NCI-H1092 (cell line): ENCODE measurements at places on chromosomes 6 and 20.
A peak's percentile ranks its signal among the peaks of the same experiment; 100 is the strongest.

GRCh38 chr6:22294301-22294700 is 2.5 kb downstream of the PRL start:
- peak; percentile 1 for DNase-seq

DNA sequence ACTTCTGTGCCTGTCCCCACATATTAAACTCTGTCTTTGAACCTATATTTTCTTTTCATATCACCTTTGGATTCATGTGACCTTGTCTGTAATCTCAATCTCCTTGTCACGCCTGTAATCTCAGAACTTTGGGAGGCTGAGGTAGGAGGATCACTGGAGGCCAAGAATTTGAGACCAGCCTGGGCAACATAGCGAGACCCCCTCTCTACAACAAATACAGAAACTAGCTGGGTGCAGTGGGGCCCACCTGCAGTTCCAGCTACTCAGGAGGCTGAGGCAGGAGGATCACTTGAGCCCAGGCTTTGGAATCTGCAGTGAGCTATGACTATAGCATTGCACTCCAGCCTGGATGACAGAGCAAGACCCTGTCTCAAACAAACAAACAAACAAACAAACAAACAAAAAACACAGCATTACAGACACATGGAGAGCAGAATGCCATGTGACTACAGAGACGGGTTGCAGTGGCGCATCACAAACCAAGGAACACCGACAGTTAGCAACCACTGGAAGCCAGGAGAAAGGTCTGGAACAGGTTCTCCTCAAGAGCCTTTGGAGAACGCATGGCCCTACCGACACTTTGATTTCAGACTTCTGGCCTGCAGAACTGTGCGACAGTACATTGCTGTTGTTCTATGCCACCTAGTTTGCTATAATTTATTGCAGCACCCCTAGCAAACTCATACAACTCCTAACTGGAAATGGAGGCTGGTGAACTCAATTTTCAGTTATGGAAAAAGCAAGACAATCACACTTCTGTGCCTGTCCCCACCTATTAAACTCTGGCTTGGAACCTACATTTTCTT is 14.6 kb upstream of the TIAM2 start:
- no peak for DNase-seq

DNA sequence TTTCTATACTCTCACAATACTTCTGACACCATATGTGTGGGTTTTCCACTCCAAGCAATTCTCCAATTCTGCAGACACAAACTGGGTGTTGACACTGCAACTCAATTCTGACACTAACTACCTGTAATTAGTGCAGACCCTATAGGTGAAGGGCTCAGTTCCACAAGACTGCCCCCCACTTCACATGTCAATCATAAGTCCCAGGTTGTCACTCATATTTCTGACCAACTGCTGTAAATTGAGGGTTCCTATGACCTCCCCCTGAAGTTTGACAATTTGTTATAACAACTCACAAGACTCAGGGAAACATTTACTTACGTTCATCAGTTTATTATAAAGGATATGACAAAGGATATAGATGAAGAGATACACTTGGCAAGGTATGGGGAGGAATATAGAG is 18.3 kb downstream of the GPX6 start:
- DNase-seq: no peak

DNA sequence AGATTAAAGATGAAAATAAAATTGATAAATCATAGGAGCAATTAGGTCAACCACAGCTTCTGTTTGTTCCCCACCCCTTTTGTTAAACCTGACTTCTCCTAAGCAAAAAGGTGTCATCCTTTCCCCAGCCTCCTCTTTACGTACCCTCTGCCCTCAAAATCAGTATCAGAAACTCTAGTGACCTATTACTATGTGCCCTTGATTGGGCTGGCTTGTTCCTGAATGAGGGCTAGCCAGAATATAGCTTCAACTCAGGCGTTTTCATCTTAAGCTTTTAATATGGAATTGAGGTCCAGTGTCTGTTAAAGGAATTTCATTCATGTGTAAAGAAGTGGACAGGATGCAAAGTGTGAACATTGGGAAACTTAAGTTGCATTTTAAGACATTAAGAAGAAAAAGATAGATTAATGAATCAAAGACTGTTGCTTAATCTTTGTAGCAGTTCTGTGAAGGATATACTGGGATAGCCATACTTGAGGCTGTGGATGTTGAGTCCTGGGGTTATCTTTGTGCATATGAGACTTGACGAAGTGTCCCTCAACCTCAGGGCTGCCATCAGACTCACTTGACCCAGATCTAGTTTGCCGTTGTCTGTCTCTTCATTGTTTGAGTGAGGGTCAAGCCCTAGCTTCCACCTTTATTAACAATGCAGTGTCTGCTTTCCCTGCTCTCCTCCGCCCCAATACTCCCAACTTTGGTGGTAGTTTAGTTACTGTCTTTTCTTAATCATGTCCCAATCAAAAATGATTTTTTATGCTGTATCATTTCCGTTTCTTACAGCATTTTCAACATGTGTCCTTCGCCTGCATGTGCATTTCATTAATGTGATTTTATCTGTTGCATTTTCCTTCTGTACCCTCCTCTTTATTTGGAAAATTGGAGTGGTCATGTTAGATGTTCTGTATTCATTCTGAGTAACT is 1.9 kb downstream of the TBPL1 start:
- DNase-seq: no peak

GRCh38 chr20:1324598-1325172 is 4.3 kb downstream of the SDCBP2 start:
- DNase-seq: no peak

DNA sequence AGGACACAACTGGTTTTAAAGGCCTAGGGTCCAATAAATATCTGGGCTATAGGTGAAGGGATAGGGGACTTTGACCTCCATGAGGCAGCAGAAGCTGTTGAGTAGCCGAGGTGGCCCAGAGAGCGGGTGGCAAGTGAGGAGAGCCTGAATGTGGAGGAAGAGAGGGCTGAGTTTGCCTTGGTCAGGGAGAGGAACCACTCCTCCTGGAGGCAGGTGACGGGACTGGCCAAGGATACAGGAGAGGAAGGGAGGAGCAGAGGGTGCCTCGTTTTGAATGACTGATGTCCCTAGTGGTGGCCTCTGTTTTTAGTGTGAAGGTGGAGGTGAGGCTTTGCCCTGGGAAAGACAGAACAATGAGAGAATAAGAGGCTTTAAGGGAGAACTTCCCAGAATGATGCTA is 19.1 kb upstream of the AAR2 start:
- DNase-seq: no peak

DNA sequence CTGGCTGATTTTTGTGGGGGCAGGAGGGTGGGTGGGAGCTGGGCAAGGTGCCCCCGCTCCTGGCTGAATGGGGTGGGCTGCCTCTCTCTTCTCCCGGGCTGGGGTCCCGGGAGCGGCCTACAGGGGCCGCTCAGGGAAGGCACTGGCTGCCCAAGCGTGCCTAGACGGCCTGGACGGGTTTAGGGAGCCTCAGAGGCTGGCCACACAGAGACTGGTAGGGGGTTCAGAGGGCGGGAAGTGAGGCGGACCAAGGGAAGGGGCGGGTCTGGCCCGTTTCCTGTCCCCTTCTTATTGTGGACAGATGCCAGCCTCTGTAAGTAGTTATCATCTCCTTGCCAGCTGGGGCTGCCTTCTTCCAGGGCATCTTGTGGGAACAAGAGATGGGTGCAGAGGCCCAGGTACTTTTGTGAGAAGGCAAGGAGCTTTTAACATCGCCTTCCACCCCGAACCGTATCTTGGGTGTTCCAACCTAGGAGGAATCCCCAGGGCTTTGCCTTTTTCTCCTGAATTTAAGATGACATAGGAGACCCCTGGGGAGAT is 437 bp downstream of the CD40 start:
- no peak for DNase-seq

DNA sequence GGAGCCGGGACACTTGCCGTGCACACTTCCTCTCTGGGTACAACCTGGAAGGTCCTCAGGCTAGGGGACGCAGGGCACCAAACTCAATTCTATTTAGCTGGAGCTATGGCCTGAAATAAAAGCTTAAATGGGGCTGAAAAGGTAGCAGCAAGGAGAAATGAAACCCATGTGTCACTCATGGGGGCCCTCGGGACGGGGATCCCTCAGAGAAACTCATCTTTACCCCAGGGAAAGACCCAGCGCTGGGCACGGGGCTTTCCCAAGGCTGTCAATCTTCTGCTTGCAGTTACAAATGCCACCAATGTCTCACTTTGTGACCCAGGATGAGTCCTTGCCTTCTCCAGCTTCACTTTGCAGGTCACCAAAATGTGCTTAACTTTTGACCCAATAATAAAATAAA is 16.5 kb downstream of the SNAI1 start:
- no peak for DNase-seq

GRCh38 chr6:170179616-170180324 is 111.1 kb downstream of the DLL1 start:
- DNase-seq: peak; percentile 77

- DNase-seq: no peak
Measured at GRCh38 chr6:43078691-43079090, 2.6 kb downstream of the PTK7 start.

DNA sequence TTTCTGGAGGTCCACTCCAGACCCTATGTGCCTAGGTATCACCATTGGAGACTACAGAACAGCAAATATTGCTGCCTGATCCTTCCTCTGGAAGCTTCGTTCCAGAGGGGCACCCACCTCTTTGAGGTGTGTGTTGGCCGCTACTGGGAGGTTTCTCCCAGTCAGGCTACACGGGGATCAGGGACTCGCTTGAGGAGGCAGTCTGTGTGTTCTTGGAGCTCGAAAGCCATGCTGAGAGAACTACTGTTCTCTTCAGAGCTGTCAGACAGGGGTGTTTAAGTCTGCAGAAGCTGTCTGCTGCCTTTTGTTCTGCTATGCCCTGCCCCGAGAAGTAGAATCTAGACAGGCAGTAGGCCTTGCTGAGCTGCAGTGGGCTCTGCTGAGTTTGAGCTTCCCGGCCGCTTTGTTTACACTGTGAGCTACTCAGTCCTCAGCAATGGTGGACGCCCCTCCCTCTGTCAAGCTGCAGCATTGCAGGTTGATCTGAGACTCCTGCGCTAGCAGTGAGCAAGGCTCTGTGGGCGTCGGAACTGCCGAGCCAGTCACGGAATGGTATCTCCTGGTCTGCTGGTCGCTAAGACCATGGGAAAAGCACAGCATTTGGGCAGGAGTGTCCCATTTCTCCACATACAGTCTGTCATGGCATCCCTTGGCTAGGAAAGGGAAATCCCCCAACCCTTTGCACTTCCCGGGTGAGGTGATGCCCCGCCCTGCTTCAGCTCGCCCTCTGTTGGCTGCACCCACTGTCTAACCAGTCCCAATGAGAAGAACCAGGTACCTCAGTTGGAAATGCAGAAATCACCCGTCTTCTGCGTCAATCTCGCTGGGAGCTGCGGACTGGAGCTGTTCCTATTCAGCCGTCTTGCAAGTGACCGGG is 32.5 kb upstream of the ASCC3 start:
- no peak for DNase-seq

- DNase-seq: no peak
Measured at GRCh38 chr20:23309781-23310180, 40.8 kb upstream of the NXT1 start.

GRCh38 chr20:37363221-37364012 is 17.5 kb downstream of the SRC start:
- no peak for DNase-seq

GRCh38 chr20:22770241-22770800 is 185.9 kb upstream of the FOXA2 start:
- DNase-seq: no peak

GRCh38 chr6:84392261-84392660 is 164.8 kb upstream of the CEP162 start:
- no peak for DNase-seq

GRCh38 chr20:43716123-43716522 is 10.7 kb downstream of the GTSF1L start:
- DNase-seq: no peak

DNA sequence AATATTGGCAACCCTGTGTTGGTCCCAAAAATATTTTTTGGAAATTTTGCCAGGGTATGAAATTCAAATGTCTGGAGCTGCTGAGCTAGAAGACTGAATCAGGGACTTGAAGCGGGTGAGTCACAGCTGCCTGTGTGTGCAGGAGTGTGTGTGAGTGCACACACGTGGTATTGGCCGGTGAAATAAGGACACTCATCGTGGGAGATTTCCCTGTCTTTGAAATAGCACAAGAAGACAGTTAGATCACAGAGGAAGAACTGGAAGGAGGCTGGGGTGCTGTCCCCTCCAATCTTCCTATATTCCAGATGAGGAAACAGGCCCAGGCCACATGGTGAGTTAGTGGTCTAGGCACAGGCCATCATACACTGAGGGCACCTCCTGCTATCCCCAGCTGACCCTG is 123.8 kb upstream of the MLN start:
- no peak for DNase-seq

DNA sequence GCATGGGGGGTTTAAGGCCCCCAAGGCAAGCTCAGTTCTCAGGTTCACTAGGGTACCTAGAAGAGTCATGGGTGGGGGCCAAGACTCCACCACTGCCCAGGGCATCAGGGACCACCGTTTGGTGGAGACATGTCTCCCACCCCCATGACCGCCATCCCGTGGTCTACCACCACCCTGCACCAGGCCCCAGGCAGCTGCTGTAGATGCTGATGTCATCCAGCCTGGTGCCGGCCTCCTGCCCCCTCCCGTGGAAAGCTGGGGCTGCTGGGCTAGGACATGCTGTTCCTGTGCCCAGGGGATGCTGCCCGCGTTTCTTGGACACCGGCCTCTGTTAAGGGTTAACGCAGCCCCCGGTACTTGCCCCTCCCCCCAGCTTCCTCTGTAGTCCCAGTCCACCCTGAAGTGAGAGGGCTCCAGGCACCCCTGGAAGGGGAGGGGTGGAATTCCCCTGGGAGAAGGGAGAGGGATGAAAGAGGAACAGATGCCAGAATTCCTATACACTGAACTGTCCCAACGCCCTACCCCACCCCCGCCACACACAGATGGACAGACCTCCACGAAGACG is 587 bp downstream of the IP6K3 start:
- no peak for DNase-seq

DNA sequence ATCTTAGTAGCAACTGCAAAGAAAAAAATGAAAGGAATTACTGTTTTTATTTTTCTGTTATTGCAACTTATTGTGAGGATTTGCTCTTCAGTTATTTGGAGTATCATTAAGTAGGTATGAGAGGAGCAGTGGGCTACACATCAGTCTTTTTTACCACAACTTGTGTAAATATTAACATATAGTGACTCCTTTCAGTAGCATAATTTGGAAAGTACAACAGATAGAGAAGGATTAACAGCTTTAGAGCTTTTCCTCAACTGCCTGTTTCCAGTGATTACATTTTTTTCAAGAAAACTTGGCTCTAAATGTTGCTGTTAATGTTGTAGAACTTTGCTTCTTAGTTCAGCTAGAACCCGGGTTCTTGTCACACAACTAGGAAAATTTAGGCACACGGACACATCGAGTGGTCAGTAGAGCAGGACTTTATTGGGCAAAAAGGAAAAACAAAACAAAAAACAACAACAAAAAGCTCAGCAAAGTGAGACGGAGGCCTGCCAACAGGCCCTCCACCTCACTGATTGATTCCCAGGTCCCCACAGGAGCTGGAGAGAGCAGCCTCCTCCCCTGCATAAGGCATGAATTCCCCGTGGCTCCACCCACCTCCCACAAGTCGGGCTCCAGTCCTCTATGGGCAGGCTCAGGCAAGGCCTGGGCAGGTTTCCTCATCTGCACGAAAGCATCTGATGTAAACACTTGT is 75.1 kb downstream of the ADGRG6 start:
- no peak for DNase-seq

- DNase-seq: no peak
Measured at GRCh38 chr20:25301357-25301920, 53.6 kb downstream of the PYGB start.
